ENCODE measurements at places on chromosomes 12 and 14.

- H3K4me1 ChIP-seq, result no peaks in the 10 kb centered on the region
- H3K4me3 ChIP-seq, result no peak overlapping the region
- no peak for DNase-seq
- H3K36me3 ChIP-seq, result no peaks in the 10 kb centered on the region
- H3K27me3 ChIP-seq, result no peaks in the 10 kb centered on the region
Observed at GRCh38 chr12:34333337-34333736, 311.0 kb downstream of the ALG10 start.

- H3K36me3 ChIP-seq, result no peaks in the 10 kb centered on the region
- H3K4me3 ChIP-seq, result no peak overlapping the region
- no peaks in the 10 kb centered on the region for H3K4me1 ChIP-seq
- H3K27me3 ChIP-seq, result no peaks in the 10 kb centered on the region
- DNase-seq, result no peak
Observed at GRCh38 chr12:88897723-88898122, 317.5 kb upstream of the KITLG start.

DNA sequence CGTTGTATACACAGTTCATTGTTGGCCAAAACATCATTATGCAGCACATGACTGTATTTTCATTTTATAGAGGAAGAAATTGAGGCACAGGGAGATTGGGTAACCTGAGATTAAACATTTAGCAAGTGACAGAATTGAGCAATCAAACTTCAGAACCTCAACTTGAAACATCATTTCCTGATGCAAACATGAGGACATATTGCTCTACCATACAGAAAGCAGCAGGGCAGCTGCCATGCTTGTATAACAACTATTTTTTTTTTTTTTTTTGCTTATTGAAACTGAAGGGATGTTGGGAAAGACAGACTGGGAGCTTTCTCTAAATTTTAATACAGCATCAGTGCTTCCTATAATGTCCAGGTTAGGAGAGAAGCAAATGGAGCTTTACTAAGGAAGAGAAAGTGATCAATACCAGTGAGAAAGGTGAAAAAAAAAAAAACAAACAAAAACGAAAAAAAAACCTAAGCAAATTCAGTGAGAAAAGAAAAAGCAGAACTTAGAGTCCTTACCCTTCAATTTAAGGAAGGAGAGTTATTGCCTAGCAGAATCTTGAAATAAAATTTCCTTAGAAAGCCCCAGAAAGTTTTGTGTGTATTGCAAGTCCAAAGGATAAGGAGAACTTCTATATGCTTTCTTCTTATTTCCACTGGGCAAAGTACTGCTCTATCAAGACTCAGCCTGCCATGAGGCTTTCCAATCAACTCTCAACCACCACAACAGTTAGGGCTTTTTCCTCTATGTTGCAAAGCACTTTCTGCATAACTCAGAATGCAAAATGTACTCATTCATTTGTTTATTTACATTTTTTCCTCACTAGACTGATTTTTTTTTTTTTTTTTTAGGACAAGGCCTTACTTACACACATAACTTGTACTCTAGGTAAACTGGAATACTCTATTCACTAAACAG lies 21.6 kb downstream of the BTG1 start:
- peaks cover 47% of the 10 kb centered on the region for H3K36me3 ChIP-seq
- H3K4me1 ChIP-seq, result peaks cover 42% of the 10 kb centered on the region
- peak overlapping the region; percentile 41 for H3K27ac ChIP-seq

DNA sequence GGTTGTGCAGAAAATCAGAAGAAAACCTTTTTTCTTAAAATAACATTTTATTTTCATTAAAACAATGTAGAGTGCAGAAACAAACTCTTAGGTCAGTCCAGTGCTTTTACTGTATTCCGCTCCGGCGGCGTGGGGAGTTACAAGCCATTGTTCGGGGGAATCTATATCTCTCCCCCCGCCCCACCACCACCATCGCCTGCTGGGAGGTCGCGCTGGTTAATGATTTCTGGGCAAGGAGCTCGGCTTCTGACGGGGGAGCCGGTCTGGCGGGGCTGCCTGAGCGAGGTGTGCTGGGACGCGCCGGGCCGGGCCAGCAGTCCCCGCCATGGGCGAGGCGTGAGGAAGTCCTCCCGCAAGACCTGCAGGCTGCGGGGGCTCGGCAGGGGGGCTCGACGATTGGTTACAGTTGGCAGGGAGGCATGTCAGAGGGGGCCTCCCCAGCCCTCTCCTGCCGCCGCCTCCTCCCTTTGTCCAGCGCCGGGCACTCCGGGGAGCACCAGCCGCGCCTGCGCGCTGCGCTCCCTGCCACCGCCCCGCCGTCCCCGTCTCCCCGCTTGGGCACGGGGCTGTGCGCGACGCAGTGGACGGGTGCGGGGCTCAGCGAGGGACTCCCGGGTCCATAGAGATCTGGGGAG lies 1.0 kb upstream of the DUSP6 start:
- H3K36me3 ChIP-seq, result peaks cover 41% of the 10 kb centered on the region
- H3K4me1 ChIP-seq, result peaks cover 34% of the 10 kb centered on the region
- peak overlapping the region; percentile 98 for H3K4me3 ChIP-seq
- H3K27me3 ChIP-seq, result no peaks in the 10 kb centered on the region
- peak overlapping the region; percentile 96 for H3K27ac ChIP-seq
- peak; percentile 74 for DNase-seq
